ENCODE measurements at places on chromosomes 13 and 19.

GRCh38 chr19:23241419-23241818, 8.8 kb downstream of the ZNF724 start:
- DNase-seq: no peak

GRCh38 chr19:46732172-46732938, 13.5 kb upstream of the FKRP start:
- no peak for DNase-seq

GRCh38 chr13:41697578-41697977, 240.2 kb downstream of the RGCC start:
- DNase-seq: no peak

DNA sequence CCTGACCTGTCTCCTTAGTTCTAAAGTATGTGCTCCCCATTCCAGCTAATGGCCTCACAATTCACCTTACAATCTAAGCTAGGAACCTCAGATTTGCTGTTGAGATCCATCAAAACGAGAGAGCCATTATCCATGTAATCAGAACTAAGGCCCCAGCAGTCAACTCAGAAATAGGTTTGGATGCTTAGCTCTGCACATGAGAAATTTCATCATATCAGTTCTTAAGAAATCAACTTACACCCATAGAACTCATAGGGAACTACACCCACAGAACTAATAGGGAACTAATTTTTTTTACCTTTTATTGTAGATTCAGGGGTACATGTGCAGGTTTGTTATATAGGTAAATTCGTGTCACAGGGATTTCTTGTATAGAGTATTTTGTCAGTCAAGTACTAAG, 28.7 kb downstream of the CYSLTR2 start:
- DNase-seq: no peak

DNA sequence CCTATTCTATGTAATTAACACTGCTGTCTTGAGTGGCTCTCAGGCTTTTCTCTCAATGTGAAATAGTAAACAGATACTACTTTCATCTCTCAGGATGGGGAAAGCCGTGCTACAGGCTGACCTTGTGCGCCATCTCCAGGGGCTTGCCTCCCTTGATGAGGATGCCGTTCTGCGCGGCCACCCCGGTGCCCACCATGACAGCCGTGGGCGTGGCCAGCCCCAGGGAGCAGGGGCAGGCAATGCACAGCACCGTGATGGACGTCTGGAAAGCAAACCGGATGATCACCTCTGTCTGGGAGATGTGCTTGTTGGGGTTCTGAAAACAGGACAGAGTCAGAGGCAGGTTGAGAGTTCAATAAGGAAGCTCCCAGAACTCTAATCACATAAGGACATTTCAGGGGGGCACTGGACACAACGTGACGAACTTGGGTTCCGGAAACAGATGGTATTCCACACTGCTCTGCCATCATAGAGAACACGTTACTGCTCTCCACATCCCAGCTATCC, 65.0 kb downstream of the ATP7B start:
- DNase-seq: no peak

- DNase-seq: no peak
Measured at GRCh38 chr13:44304433-44304725, 69.2 kb upstream of the SERP2 start.

DNA sequence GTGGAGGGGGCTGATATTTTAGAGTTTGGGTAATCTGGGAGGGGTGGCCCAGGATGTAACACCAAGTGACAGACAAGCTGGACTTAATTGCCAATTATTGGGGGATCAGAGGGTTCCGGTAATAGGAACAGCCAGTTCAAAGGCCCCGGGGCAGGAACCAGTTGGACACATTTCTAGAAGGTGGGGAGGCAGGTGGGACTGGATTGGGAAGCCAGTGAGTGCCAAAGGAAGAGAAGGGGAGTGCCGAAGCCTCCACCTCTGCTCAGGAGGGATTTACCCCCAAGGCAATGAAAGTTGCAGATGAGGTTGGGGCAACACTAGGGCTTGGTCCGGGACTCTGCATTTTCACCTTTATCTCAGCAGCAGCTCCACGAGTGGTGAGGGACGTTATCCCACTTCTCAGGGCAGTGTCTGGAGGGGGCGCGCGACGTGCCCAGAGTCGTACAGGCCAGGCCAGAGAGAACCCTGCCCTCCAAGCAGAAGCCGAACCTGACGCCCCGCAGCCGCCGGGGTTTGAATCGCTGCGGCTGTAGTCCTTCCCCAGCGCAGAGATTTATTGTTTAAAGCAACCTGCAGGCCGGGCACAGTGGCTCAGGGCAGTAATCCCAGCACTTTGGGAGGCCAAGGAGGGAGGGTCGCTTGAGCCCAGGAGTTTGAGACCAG, 5.7 kb upstream of the JUND start:
- DNase-seq: no peak

GRCh38 chr13:109844396-109844795, 58.0 kb upstream of the IRS2 start:
- no peak for DNase-seq

DNA sequence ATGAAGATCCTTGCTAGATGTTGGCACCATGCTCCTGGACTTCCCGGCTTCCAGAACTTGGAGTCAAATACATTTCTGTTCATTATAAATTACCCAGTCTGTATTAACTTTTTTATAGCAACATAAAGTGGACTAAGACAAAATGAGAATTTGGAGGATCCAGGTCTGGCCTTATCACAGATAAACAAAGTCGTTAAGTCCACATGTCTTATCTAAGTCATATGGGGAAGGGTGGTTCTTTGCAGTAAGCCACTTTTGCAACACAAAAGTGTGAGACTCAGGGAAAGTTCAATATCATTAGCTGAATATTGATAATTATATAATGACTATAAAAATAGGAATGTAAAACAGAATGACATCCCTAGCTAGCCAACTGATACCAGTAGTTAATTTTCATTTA, 91.6 kb upstream of the SIAH3 start:
- DNase-seq: no peak

GRCh38 chr19:38543807-38544568, 73.8 kb downstream of the MAP4K1 start:
- DNase-seq: peak; percentile 54

DNA sequence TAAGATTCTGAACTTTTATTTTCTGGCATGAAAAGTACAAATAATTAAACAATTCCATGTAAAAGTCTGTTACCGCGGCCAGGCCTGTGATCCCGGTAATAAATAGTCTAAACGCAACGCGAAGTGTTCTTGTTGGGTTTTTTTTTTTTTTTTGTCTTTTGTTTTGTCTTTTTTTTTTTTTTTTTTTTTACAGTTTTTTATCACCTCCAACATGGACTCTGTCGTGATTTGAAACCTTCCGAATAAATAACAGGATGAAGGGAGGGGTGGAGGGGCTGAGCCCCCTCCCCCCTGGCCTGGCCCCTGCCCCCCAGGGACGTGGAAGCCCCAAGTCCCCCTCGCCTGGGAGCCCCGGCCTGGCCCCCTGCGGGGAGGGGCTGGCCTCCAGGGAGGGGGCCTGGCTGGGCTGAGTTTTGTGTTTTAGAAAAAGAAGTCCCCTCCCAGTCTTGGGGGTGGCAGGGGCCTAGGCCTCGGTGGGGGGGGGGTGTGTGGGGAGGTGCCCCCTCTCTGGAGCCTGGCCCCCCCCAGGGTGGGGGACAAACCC, 16.0 kb downstream of the PRKCSH start:
- no peak for DNase-seq

- no peak for DNase-seq
Measured at GRCh38 chr13:94384231-94384905, 95.1 kb downstream of the DCT start.

DNA sequence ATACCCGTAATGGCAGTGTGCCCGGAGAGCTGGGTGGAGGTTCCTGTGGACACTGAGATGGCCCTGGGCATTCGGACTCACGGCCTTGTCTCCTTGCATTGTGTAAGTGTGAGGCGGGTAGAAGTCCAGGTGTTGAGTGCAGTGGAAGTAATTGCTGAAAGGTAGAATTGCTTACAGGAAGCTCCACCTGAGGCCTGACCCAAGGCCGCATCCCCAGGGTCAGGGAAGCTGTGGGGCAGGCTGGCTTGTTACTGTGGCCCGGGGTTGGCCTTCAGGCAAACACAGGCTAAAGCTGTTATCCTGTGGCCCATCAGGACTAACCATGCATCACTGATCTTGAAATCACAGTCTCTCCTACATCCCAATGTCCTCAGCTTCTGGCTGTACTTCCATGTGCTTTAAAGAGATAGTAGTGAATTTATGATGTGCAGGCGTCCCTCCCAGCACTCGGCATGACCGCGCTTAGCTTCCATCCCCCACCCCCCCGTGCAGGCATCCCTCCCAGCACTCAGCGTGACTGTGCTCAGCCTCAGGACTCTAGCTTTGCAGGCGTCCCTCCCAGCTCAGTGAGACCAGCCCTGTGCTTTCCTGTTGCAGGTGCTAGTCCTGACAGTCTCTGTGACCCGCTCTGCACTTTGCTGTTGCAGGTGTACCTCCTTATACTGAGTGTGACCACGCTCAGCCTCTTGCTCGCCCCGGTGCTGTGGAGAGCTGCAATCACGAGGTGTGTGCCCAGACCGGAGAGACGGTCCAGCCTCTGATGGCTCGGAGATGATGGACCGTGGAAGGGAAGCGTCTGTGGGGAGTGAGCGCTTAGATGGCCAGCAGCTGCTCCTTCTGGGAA, 35.6 kb upstream of the TFDP1 start:
- no peak for DNase-seq

- DNase-seq: no peak
Measured at GRCh38 chr13:66534561-66534960, 695.6 kb downstream of the PCDH9 start.

DNA sequence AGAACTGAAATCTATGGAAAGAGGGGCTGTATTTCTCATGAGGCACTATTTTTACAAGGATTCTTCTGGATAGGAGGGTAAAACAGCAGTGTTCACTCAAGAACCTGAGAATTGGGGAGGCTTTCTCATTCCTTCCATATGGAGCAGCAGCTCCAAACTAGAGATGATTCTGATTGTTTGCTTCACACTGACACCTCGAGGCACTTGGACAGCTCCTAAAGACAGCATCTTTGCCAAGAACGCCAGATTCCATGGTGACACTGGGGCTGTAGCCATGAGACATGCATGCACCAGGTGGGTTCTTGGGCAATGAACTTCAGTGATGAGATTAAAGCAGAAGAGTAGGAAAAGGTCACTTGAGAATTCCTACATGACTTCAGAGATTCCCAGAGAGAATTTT, 361.5 kb upstream of the HTR2A start:
- DNase-seq: no peak

DNA sequence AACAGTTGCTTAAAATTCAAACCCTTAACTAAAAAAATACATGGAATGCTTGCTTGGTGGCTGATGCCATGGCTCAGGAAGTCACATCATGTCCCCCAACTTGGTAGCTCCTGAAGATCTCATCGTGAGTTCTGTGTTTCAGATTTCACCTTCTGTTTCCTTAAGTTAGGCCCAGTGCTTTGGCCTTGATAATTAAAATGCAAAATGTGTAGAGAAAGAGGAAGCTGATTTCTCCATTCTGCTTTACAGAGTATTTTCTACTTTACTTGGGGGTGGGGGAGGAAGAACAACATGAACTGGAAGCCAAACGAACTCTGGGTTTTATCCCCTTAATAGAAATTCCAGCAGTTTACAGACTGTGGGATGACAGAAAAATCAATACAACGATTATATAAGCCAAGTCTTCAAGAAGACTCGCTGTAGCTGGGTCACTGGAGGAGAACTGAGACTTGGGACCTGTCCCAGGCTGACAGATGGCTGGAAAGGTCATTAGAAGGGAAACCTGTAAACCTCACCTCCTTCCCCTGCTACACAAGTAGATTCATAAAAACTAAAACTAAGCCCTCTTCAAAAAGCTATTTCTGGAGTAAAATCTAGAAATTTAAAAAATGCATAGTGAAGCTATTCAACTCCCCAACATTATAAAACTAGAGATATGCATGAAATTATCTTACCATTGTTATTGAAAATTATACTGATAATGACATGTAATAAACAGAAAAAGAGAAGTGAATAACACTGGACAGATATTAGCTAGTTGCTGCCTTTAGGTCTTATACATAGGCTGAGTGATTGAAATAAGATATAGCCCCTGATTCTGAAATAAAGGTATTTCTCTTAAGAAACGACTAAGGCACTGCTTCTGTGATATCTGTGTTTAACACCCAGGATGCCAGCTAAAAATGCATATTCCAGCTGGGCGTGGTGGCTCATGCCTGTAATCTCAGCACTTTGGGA, 22.1 kb upstream of the GGACT start:
- DNase-seq: no peak

DNA sequence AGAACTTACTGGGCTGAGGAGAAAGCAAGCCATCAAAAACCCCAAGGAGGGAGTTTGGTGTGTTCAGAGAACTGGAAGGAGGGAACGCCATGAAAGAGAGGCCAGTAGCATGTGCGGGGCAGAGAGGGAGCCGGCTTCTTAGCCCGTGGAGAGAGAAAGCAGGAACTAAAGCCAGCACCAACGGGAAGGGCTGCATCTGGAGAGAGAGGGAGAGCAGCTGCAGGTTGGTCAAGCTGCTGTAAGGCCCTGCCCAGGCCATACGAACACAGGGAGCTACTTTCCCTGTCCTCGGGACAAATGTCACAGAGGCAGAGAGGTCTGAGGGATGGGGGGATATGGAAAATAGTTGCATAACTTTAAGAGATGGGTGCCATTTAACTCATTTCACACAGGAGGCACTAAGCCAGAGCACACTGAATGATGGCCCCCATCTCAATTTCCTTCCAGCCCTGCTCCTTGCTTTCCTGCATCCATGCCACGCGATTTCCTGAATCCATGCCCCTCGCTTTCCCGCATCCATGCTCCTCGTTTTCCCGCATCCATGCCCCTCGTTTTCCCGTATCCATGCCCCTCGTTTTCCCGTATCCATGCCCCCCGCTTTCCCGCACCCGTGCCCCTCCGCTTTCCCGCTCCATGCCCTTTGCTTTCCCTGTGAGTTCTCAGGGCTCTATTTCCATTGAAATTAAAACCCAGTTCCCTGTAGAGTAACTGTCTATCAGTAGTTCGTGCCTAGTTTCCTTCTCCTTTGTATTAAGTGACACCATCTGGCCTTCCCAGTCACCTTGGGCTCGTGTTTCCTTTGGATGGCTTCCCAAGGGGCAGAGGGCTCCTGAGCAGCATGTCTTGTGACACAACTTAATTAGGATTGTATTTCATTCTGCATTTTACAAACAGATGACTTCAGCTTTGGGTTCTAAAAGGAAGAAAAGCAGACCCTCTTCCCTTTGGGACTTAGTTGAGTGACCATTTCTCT, 31.5 kb upstream of the TPT1 start:
- DNase-seq: no peak

DNA sequence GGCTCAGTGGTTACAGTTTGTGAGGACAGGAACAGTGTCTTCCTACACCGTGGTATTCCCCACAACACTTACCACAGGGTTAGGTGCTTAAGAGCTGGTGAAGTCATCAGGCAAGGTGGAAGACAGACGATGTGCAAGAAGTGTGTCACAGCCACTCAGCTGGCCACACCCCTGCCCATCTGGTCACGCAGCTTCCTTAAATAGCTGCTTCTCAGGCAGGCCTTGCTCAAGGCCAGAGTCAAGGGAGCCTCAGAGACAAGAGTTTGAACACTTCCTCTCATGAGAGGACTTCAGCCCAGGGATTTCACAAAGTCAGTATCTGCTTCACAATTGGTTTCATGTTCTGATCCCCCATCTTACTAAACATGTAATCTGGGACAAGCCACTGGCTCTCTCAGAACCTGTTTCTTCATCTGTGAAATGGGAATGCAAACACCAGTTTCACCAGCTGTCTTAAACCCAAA, 80.3 kb upstream of the FRY start:
- peak; percentile 26 for DNase-seq

- DNase-seq: no peak
Measured at GRCh38 chr13:92951273-92951890, 275.2 kb upstream of the GPC6 start.

GRCh38 chr19:24046550-24046949, 40.4 kb upstream of the ZNF254 start:
- DNase-seq: no peak

All from stimulated activated CD8-positive, alpha-beta memory T cell treated with anti-CD3 and anti-CD28 coated beads, Interleukin-4, amount 100 ng/mL, for 48 hours (primary cell).